ENCODE measurements at places on chromosomes 7 and 10.
A peak's percentile ranks its signal among the peaks of the same experiment; 100 is the strongest.

DNA sequence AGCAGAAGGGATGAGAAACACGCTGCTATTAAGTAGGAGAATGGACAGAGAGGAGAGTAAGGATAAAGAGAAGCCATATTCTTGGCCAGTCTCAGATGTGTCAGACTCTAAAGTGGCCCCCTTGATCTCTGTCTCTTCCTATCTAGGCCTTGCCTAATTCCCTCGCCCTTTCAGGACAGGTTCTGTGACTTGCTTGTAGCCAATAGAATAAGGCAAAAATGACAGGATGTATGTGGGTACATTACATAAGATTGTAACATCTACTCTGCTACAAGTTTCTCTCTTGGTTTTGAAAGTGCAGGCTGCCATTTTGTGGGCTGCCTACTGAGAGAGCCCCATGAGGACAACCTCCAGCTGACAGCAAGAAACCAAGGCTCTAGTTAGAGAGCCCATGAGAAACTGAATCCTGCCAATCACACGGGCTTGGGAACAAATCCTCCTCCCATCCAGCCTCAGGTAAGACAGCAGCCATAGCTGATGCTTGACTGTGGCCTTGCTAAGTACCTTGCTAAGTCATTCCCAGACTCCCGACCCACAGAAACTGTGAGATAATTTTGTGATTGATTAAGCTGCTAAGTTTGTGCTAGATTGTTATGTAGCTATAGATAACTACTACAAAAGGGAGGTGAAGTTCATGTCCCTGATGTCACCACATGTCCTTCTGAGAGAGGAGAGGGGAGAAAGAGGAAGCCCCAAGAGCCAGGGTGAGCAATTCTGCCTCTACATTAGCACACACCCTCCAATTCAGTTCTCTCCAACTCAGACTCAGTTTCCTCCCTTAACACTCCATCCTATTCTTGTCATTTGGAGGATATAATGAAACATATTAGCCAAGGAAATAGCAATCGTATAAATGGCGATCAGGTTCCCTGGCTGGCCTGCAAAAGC lies 185.5 kb downstream of the SGMS1 start:
- DNase-seq = no peak

- no peak for DNase-seq
Observed at GRCh38 chr7:38372290-38372689, 98.9 kb upstream of the TARP start.

DNA sequence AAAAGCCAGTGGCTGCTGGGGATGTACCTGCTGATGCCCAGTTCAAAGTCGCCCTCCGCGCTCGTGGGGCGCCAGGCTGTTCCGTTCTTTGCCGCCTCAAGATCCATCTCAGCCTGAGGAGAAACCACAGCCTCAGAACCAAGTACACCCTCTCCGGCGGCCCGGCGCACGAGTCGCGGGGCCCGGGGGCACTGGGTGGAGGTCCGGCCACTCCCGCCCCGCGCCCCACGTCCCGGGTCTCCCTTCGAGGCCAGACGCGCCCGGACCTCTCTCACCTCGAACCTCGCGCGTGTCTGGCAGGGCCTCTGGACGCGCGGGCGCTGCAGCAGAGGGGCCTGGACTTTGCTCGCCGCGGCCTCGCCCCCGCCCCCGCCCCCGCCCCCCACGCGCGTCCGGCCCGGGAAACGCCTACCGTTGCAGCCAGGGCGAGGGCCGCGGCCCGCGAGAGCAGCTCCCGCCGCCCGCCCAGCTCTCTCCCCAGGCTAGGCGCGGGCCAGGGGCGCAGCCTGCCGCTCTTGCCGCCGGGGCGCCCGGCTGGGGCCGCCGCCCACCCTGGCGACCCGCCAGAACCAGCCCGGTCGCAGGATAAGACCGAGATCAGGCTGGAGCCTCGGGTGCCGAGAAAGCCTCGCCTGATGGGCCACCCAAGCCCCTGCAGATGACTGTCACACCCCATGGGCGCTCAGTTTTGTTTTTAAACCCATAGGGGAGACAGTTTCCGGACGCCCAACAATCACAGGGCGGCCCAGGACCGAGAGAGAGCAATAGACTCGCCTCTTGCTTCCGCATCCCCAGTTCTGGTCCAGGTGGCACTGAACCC lies at the start of gene ABCB4:
Gene ABCB4, minus strand, starts transcription at position 322 of the 820 bp plus-strand sequence. Its CDS starts 215 bp downstream, at position 107.
- DNase-seq = peak; percentile 16

- DNase-seq = no peak
Observed at GRCh38 chr10:86872757-86873156, 84.7 kb downstream of the MMRN2 start.

GRCh38 chr10:101749047-101750016 lies 26.6 kb downstream of the FGF8 start:
- no peak for DNase-seq

- no peak for DNase-seq
Observed at GRCh38 chr10:132921818-132922807, 20.3 kb downstream of the CFAP46 start.

GRCh38 chr10:132266594-132267161 lies 41.1 kb downstream of the STK32C start:
- DNase-seq = no peak

- no peak for DNase-seq
Observed at GRCh38 chr7:68564306-68565135, 1033.8 kb upstream of the AUTS2 start.

GRCh38 chr10:99920486-99920885 lies 89.3 kb downstream of the DNMBP start:
- no peak for DNase-seq

GRCh38 chr10:104076743-104077160 lies 8.9 kb downstream of the COL17A1 start:
- DNase-seq = no peak

- DNase-seq = no peak
Observed at GRCh38 chr7:45215601-45216062, 58.0 kb downstream of the RAMP3 start.

GRCh38 chr7:107017965-107018719 lies 26.4 kb upstream of the PRKAR2B start:
- no peak for DNase-seq

- peak; percentile 36 for DNase-seq
Observed at GRCh38 chr7:138460649-138461607, 869 bp downstream of the TRIM24 start.

DNA sequence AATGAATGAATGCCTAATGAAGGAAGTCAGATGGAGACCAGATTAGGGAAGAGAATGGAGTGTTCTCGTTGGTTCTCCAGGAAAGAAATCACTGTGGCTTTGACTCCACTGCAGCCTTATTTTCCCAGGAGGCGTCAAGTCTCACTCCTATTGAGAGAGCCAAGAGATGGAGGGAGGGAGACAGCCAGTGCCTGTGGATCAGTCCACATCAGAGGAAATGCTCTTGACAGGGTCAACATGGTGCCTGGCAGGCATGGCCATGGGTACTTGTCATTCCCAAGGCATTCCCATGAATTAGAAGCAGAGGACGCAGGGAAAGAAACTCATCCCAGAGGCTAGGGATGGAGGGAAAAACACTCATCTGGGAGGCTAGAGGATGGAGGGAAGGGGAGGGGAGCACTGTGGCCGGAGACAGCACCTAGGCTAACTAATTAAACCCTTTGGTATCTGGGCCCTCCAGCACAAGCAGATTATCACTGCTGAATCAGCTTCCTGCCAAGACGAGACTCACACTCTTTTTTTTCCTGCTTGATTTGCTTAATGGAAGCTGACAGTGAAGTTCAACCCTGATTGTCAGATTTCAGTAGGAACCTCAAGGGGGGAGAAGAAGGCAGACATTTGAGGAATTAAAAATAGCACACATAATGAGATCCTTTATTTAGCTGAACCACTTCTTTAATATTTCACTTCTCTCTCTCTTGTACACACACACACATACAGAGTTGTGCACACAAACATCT lies 1233.2 kb upstream of the AUTS2 start:
- DNase-seq = no peak

- peak; percentile 45 for DNase-seq
Observed at GRCh38 chr7:139771001-139771956, 6.5 kb downstream of the HIPK2 start.

- peak; percentile 11 for DNase-seq
Observed at GRCh38 chr7:116138202-116138801, 72.0 kb upstream of the TES start.

DNA sequence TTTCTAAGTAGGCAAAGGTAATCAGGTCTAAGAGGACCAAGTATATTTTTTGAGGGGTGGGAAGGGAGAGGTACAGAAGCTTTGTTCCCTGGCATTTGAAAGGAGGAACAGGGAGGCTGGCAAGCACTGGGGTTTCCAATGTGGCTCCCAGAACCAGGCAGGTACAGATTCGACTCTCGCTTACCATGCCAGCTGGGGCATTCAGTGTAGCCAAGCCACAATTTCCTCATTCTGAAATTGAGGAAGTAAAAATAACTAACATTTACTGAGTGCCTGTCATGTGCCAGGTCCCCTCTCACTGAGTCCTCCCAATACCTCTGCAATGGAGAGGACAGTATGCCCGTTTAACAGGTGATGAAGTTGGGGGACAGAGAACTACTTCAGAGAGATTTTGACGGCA lies 45.9 kb upstream of the BET1 start:
- no peak for DNase-seq

DNA sequence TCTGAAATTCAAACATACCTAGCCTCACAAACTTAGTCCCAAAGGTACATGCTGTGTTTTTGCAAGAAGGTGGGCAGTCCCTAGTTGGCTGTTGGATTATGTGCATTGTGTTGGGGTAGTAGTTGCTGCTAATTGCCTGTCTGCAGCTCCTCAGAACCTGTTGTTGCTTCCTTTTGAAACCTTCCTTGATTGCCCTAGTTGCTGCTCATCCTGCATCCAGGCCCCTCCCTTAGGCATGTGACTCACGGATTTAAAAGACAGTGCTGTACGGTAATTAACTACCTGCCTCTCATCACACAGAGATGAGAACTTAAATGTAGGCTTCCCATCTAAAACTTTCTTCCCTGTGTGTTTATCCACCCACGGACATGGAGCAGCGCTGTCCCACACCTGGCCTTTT lies 67.7 kb downstream of the BMPR1A start:
- no peak for DNase-seq

DNA sequence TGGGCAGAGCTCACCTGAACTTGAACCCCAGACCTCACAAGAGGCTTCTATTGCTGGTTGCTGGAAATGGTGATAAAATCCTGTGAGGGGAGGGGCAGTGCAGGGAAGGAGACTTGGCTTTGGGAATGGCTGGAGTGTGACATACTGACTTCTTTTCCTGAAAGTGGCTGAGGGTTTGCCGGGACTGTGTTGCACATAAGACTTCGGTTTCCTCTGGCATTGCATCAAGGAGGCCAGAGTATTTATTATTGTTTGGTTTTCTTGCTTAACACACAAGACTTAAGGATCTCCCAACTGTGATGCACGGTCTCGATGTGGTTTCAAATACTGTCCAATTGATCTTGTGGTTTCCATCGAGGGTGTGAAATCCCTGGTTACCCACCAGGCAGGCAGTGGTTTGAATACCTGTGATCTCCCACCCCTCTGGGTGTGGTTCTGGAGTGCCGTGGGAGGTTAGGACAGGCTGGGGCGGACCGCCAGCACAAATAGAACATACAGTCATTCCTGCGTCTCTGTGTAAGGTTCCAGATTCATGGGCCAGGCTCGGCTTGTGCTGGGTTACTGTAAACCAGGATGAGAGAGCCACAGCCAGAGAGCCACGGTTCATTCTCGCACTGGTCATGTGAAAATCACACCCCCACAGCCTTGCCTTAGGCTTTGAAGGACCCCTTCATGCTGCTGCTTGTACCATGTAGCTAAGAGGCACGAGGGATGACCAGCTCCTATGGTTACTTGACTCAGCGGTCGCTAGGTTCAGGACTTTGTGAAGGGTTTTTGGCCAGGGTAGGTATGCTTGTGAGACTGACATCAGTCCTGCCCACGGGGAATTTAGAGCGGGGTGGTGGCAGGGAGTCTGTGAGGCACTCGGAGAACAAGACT lies 39.2 kb downstream of the WBP1L start:
- DNase-seq = no peak

DNA sequence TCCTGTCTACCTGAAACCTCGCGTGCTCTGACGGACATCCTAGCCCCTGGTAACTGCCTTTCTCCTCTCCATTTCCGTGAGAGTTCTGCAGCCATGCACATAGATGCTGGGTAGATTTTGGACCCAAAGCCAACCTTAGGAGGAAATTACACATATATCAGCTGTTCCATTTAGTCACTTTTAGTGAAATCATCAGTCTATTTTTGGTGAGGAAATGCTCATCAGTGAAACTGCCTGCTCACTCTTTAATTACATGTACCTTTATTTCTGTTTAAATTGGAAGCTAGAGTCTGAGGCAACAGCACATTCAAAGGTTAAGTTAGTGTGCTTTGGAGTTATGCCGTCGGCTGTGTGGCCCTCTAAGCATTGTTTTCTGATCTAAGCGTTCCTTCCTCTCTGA lies 231.3 kb downstream of the WDR37 start:
- no peak for DNase-seq

DNA sequence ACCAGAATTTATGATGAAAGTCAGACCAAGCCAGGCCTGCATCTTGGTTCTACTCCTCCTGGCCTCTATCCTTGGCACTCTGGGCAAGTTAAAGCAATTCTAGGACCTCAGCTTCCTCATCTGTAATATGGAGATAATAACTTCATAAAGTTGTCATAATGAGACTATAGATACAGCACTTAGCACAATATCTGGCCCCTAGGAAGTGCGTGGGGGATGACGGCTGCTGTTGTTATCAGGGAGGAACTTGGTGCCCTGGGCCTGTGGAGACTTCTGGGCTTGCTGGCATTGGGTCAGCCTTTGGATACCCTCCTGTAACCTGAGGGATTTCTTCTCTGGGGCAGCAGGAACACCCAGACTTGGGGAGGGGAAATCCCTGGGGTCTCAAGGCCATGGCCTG lies 27.6 kb downstream of the PFKFB3 start:
- no peak for DNase-seq

DNA sequence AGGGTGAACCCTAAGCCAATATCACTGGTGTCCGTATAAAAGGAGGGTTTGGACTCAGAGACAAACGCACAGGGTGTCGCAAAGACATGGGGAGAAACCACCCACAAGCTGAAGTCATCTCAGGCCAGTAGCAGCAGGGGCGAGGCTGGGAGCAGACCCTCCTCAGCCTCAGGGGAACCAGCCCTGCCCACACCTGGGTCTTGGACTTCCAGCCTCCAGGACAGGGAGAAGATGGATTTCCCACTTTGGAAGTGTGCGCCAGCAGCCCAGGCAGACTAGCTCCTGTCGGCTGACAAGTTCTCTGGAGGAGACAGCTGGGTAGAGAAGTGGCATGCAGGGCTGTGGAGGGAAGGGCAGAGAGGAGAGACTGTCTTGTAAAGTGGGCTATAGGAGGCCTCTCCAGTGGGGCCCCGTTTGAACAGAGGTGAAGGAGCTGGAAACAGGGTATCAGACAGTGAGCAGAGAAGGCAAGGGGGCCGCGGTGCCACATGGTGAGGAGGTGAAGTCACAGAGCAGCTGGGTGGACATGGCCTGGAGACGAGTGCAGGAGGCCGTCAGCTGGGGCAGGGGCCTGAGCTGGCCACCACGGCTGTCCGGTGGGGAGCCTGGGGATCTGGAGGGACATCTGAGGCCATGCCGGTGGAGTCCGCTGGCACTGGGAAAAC lies 475.6 kb downstream of the PTPRN2 start:
- DNase-seq = no peak

- no peak for DNase-seq
Observed at GRCh38 chr10:31262672-31263071, 56.3 kb upstream of the ZEB1 start.

Measured in CD4-positive, alpha-beta T cell treated with Interferon alpha-2 for 1 hour (primary cell).